ENCODE measurements at places on chromosomes 16 and 17.

GRCh38 chr16:85607796-85608514, 5.2 kb upstream of the GSE1 start:
- peaks cover 20% of the 10 kb centered on the region for H3K4me1 ChIP-seq
- no peak overlapping the region for H3K27ac ChIP-seq
- no peak overlapping the region for H3K4me3 ChIP-seq
- no peak for DNase-seq

DNA sequence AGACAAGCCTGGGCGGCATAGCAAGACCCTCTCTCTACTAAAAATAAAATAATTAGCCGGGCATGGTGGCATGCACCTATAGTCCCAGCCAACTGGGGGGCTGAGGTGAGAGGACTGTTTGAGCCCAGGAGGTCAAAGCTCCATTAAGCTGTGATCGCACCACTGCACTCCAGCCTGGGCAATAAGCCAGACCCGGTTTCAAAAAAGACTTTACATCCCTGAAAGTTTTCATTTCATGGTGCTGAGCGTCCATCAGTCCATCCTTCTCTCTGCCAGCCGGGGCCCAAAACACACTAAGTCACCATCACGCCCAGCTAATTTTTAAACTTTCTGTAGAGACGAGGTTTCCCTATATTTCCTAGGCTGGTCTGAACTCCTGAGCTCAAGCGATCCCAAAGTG, 10.6 kb downstream of the RAB40B start:
- no peak overlapping the region for H3K4me3 ChIP-seq

- H3K27ac ChIP-seq, result no peak overlapping the region
- no peak overlapping the region for H3K4me3 ChIP-seq
- no peaks in the 10 kb centered on the region for H3K27me3 ChIP-seq
- peaks cover 3% of the 10 kb centered on the region for H3K4me1 ChIP-seq
Measured at GRCh38 chr16:11857161-11857560, 5.8 kb upstream of the RSL1D1 start.

DNA sequence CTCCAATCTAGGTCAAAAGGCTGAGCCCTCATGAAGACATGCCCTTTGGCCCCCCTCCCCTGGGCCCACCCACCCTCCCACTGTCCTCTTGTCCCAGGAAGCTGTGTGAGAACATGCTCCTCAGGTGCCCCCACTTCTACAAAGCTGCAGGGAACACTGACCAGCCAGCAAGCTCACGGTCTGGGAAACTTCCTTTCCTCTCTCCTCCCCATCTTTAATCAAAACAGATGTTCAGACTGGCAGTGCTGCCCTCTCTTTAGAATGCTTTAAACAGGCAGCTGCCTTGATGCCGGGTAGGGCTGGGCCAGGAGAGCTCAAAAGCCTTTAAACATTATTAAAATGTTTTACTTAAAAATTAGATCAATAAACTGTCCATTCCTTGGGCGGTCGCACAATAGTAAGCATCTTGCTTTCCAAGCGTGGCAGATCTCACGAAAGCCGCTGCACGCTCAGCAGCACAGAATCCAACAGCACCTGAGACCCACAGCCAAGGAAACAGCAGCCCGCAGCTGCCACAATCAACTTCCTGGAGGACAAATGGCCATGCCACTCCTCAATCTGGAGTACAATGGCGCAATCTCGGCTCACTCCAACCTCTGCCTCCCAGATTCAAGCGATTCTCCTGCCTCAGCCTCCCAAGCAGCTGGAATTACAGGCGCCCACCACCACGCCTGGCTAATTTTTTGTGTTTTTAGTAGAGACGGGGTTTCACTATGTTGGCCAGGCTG, 399.2 kb downstream of the SLC39A11 start:
- no peak overlapping the region for H3K27ac ChIP-seq
- H3K36me3 ChIP-seq, result no peaks in the 10 kb centered on the region
- no peaks in the 10 kb centered on the region for H3K4me1 ChIP-seq
- H3K27me3 ChIP-seq, result no peaks in the 10 kb centered on the region

DNA sequence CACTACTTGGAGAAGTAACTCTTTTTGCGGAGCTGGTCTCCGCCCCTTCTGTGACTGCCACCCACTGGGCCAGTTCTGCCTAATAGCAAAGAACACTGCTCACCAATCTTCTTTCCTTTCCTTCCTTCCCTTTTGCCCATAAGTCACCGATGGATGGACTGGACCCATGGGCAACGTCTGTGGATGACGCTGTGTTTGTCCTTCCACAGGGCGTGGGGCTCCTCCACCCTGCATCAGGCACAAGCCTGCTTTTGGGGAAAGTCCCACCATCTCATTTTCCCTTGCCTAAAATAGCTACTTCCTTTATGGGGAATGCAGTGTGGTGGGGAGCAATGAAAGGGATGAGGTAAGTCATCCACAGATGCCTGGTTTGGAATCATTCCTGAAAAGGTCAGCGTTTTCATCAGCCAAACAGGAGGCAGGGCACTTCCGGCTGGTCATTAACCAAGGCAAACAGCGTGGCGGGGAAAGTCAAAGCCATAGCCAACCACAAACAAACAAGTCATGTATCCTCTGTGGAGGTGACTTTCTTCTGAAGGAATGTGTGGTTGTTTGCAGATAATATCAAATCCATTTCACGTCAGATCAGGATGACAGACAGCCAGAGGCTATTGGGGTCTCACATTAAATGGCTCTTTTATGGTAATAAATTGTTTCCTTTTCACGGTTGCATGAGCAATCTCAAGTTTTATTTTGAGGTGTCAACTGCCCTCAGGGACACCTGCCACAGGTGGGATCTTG, 30.7 kb upstream of the MED9 start:
- H3K4me3 ChIP-seq, result no peak overlapping the region
- DNase-seq, result peak; percentile 55
- H3K27ac ChIP-seq, result peak overlapping the region; percentile 78
- no peaks in the 10 kb centered on the region for H3K27me3 ChIP-seq
- H3K4me1 ChIP-seq, result peaks cover 34% of the 10 kb centered on the region
- H3K36me3 ChIP-seq, result no peaks in the 10 kb centered on the region

Data from kidney (tissue), 22 donors.